Activated CD4-positive, alpha-beta T cell treated with anti-CD3 and anti-CD28 coated beads, Interleukin-2, amount 10 ng/mL, durations not matched to agents 7 days and 5 days (primary cell): ENCODE measurements at places on chromosomes 11 and 22. TPM values are rescaled to one million over a fixed set of nuclear protein-coding genes. Genes with fewer than 3 reads are reported as not detected.

- H3K27me3 ChIP-seq = no peaks in the 10 kb centered on the region
- DNase-seq = no peak
- H3K36me3 ChIP-seq = no peaks in the 10 kb centered on the region
- no peak overlapping the region for H3K27ac ChIP-seq
Observed at GRCh38 chr11:29119116-29119515, 897.7 kb downstream of the KCNA4 start.

- no peak overlapping the region for H3K27ac ChIP-seq
- H3K27me3 ChIP-seq = no peaks in the 10 kb centered on the region
- no peak for DNase-seq
- H3K36me3 ChIP-seq = no peaks in the 10 kb centered on the region
- no peaks in the 10 kb centered on the region for H3K4me1 ChIP-seq
Observed at GRCh38 chr11:97201743-97202612, 812.2 kb downstream of the JRKL start.

DNA sequence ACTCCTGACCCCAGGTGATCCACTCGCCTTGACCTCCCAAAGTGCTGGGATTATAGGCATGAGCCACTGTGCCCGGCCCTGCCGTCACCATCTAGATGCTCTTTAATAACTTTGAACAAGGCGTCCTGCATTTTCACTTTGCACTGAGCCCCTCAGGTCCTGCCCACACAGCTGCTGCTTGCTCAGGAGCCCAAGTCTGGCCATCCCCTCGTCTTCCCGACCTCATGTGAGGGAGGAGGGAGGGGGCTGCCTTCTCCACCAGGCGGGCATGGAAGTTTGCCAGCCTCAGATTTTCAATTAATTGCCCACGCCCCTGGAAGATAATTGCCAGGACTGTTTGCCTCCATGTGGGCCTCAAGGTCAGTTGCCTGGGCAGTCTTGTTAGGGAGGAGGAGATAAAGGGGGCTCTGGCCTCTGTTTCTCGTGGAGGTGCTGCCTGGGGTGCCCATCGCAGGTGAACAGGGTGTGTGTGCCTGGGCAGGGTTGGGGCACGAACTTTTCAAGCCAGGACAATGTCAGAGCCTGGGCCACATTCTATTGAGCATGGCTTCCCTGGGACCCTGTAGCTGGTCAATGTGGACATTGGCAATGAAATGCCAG is 27.9 kb upstream of the MYEOV start:
- no peak for DNase-seq
- no peak overlapping the region for H3K27ac ChIP-seq
- H3K36me3 ChIP-seq = no peaks in the 10 kb centered on the region
- no peaks in the 10 kb centered on the region for H3K27me3 ChIP-seq
- no peak overlapping the region for H3K4me3 ChIP-seq
- H3K4me1 ChIP-seq = no peaks in the 10 kb centered on the region

The CD3E gene
- total RNA-seq = 680 TPM

The CDK2AP2 gene
- total RNA-seq = 126 TPM

The MEI1 gene
- total RNA-seq = 54.6 TPM

The ELF5 gene
- not detected for total RNA-seq

The FXYD6 gene
- total RNA-seq = not detected

GRCh38 chr22:29475550-29475949 is 4.5 kb upstream of the NEFH start:
- DNase-seq = no peak
- no peak overlapping the region for H3K4me3 ChIP-seq
- H3K4me1 ChIP-seq = peaks cover 8% of the 10 kb centered on the region
- H3K36me3 ChIP-seq = peaks cover 3% of the 10 kb centered on the region

DNA sequence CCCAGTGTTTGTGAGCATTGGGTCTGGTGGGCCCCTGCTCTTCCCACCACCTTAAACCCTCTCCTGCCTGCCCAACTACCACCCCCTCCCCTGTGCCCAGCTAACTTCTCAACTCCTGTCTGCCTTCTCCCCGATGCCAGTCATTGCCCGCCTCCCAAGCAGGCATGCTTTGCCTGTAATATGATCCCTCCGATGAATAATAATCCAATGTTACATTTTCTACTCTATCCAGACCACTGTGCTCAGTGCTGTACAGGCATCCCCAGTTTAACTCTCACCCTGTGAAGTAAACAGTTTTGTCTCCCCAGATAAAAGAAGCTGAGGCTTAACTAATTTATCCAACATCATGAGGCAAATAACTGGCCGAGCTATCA is 35.5 kb upstream of the OLFML1 start:
- DNase-seq = no peak
- no peaks in the 10 kb centered on the region for H3K36me3 ChIP-seq
- H3K27ac ChIP-seq = no peak overlapping the region
- no peaks in the 10 kb centered on the region for H3K27me3 ChIP-seq

The OR8G5 gene
- total RNA-seq = not detected
